Mesothelial cell of epicardium (in vitro differentiated cells): ENCODE measurements at places on chromosomes 1 and 21.

DNA sequence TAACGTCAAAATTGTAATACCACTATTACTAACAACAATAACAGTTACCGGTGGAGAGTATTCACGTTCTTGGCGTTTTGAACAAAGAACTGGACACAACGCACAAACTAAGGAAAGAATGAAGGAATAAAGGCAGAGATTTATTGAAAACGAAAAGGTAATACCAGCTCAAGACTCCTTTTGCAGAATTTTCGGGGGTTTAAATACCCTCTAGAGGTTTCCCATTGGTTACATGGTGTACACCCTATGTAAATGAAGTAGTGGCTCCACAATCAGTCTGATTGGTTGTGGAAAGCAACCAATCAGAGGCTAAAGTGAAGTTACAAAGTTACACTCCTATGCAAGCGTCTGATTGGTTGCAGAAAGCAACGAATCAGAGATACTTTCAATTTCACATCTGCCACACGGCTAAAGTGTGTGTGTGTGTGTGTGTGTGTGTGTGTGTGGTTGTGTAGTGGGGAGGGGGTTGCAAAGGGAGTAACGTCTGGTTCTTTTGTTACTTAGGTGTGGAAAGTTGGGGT, 1.1 kb upstream of the GTF2B start:
- peaks cover 22% of the 10 kb centered on the region for H3K4me1 ChIP-seq
- DNase-seq: no peak
- H3K36me3 ChIP-seq: no peaks in the 10 kb centered on the region
- no peak overlapping the region for H3K27ac ChIP-seq

DNA sequence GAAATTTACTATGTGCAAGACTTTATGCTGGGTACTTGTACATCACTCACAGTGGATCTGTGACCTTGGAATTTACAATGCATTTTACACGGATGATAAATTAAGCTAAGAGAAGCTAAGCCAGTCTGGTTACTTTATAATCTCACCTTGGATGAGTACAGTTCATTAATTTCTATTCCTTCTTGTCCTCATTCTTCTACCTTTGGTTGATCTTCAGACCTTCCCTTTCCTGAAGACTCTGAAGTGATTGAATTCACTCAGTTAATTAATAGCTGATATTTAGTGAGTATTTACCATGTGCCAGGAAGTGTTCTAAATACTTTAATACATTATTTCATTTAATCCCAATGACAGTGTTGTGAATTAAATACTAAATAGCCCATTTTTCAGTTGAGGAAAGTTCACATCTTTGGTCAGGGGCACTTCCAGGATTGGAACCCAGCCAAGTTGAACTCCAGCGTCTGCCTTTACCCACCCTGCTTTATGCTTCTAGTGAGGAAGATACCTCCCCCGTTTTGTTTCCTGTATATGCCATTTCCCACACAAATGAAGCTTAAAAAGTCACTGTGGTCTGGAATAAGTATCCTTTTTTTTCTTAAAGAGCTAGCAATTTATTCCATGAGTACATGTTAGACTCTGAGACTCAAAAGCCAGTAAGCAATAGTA, 146.6 kb downstream of the TLR5 start:
- H3K27me3 ChIP-seq: no peaks in the 10 kb centered on the region
- H3K36me3 ChIP-seq: peaks cover 39% of the 10 kb centered on the region
- H3K4me1 ChIP-seq: peaks cover 47% of the 10 kb centered on the region
- H3K4me3 ChIP-seq: no peak overlapping the region
- no peak for DNase-seq

DNA sequence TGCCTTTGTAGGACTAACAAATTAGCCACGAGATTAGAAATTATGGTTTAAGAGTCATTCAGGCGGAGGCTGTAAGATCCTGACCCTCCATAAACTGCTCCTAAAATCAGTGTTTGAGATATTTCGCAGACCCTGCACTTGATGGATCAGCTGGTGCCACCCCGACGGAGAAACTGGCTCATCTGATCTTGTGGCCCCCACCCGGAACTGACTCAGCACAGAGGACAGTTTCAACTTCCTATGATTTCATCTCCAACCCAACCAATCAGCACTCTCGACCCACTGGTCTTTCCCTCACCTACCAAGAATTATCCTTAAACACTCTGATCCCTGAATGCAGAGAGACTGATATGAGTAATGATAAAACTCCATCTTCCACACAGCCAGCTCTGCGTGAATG, 3.7 kb upstream of the JAM2 start:
- H3K4me1 ChIP-seq: peaks cover 12% of the 10 kb centered on the region
- H3K27ac ChIP-seq: no peak overlapping the region
- no peaks in the 10 kb centered on the region for H3K36me3 ChIP-seq
- peaks cover 44% of the 10 kb centered on the region for H3K27me3 ChIP-seq

DNA sequence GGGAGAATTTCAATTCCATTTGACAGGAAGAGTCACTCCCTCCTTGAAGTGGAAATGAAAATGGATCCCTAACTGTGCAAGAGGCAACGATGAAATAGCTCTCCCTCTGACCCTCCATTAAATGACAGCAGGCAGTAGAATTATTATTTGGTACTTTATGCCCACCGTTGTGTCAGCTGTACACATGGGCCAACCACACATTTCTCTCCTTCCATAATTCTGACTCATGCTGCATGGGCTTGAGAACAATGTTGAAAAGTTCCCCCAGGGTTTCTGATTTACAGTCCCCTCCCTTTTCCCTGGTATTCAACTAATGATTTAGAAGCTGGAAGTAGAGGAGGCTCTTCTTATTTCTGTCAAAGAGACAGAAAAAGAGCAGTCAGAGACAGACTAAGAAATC, 103.5 kb downstream of the RGS7 start:
- no peak for DNase-seq
- H3K4me1 ChIP-seq: peaks cover 3% of the 10 kb centered on the region
- H3K27me3 ChIP-seq: no peaks in the 10 kb centered on the region
- H3K27ac ChIP-seq: no peak overlapping the region

DNA sequence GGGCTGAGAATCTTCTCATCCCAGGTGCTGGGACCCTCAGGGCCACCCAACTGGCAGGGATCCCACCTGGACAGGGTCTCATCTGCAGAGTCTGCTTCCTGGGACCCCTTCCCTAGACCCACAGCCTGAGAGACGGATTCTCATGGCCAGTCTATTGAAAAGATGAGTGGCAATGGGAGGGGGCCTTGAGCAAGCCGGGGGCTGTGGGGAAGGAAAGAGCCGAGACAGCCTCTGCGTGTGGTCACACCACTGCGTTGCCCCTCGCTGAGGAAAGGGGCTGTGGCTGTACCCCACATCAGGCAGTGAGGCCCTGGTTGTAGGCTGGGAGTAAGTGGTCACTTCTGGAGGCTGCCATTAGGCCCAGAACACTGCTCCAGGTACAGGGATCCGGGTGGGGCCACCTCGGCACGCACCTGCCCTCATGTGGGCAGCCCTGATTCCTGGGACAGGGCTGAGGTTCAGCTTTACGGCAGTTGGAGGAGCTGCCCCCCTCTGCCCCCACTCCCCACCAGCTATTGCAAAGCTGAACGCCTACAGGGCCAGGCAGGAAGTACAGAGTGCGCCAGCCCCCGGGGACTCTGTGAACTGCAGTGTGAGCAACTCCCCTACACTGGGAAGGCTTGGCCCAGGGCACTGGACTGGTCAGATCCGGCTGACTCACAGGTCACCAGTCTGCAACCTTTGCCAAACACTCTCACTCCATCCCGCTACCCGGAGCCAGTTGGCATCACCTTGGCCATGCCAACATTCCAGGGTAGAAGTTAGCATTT, 106.9 kb downstream of the RIPK4 start:
- no peak overlapping the region for H3K4me3 ChIP-seq
- no peak overlapping the region for H3K27ac ChIP-seq
- no peaks in the 10 kb centered on the region for H3K36me3 ChIP-seq
- DNase-seq: no peak

DNA sequence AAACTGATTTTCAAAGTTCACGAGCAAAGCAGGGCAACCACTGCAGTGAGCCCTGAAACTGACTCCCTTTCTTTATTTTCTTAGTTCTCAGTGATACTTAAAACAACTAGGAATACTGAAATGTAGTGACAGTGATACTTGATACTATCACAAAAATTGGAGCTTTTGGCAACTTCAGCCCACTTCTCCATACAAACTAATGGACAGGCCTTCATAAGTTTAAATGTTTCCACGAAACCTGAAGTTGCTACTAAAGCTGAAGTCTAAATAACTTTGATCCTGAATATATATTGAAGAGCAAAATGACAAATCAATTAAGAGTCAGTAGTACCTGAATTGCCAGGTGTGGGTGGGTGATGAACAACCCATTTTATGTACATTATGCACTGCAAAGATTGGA, 10.0 kb downstream of the NR5A2 start:
- H3K36me3 ChIP-seq: no peaks in the 10 kb centered on the region
- peaks cover 31% of the 10 kb centered on the region for H3K27me3 ChIP-seq
- H3K27ac ChIP-seq: no peak overlapping the region
- H3K4me3 ChIP-seq: no peak overlapping the region

DNA sequence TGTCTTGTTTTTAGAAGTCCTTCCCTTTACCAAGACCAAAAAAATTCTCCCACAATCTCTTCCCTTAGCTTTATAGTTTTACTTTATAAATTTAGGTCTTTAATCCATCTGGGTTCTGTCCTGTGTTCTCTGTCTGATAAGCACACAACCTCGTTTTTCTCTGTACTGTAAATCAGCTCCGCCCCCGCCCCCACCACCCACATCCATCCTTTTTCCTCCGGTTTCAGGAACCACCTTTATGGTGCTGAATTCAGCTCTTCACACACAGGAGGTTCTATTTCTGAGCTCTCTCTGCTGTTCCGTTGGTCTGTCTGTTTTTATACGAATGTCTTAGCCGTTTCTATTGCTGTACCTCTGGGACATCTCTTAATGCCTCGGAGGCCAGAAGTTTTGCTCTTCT, 44.5 kb downstream of the ACTL8 start:
- H3K4me1 ChIP-seq: no peaks in the 10 kb centered on the region
- H3K36me3 ChIP-seq: no peaks in the 10 kb centered on the region
- H3K27me3 ChIP-seq: peaks cover 69% of the 10 kb centered on the region

GRCh38 chr1:201655910-201656309, 117.0 kb downstream of the NAV1 start:
- H3K4me3 ChIP-seq: no peak overlapping the region
- H3K4me1 ChIP-seq: peaks cover 65% of the 10 kb centered on the region
- no peak for DNase-seq

- no peak overlapping the region for H3K27ac ChIP-seq
- no peaks in the 10 kb centered on the region for H3K4me1 ChIP-seq
- H3K36me3 ChIP-seq: peaks cover 4% of the 10 kb centered on the region
Measured at GRCh38 chr21:42558846-42559245, 45.2 kb downstream of the SLC37A1 start.

DNA sequence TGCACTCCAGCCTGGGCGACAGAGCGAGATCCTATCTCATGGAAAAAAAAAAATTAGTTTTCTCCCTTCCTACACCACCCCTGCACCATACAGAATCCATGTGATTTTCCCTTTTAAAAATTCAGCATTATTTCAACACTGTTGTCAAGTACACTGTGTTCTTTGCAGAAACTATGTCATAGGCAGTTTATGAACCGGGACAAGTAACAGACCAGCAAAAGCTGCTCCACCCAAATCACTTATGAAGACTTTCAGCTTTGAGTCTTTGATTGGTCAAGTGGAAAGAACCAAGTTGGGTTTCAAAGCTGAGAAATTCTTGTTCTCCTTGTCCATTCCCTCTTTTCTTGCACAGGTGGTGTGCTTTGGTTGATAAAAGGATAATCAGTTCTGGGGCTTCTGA, 173.0 kb downstream of the CDC7 start:
- H3K36me3 ChIP-seq: no peaks in the 10 kb centered on the region
- no peak overlapping the region for H3K4me3 ChIP-seq
- H3K27ac ChIP-seq: no peak overlapping the region
- no peaks in the 10 kb centered on the region for H3K27me3 ChIP-seq

DNA sequence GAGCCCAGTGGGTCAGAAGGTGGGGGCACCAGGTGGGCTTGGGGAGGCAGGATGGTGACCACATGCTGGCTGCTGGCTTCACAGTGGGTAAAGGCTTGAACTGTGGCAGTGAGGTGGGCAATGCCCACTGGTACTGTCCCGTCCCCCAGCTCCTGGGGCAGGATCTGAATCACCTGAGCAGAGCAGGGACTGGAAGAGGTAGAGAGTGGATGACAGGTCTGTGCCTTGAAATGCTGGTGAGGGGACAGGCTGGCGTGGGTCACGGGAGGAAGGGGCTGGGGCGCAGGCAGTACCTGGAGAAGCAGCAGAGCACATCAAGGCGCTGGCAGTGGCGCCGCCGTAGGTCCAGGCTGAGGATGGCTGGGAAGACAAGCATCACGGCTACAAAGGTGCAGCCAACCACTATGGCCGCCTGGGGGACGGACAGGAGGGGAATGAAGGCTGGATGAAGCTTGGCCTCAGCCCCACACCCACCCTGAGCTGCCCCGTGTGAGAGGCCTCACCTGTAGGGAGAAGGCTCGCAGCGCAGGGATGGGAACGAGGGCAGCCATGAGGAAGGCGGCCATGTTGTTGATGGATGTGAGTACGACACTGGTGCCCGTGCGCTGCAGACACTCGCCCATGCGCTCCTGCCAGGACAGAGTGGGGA, 14.9 kb downstream of the PTCH2 start:
- DNase-seq: no peak
- H3K4me1 ChIP-seq: peaks cover 19% of the 10 kb centered on the region
- H3K4me3 ChIP-seq: no peak overlapping the region
- no peaks in the 10 kb centered on the region for H3K36me3 ChIP-seq
